ENCODE measurements at places on chromosomes 16 and 17. TPM values are rescaled to one million over a fixed set of nuclear protein-coding genes. Genes with fewer than 3 reads are reported as not detected.

DNA sequence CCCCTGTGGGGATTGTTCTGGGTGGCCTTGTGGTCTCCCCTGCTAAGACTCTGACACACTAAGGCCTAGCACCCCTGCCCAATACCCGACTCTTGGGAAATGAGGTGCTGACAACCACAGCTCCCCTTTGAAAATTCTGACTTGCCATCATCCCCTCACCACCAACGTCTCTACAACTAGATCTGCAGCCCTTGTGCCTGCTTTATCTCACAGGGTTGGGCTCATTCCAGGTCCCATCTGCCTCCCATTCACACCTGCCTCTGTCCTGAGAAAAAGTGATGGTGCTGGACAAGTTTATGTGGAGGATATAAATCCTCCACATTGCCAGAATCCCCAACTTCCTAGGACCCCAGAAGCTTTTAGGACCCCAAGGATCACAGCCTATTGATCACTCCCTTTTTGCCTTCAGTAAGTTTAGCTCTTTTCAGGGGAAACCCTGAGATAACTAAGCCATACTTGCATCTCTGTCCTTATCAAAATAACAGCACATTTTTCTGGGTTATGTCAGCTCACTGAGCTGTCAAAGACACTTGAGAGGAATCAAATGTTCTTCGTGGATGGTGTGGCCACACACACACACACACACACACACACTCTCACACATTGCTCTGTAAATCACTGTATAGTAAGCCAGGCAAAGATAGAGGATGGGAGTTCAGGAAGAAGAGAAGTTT, 136.8 kb upstream of the CES5A start:
- DNase-seq = no peak

- DNase-seq = no peak
These were observed 837 bp upstream of the PRDM7 start for GRCh38 chr16:90077757-90078578.

DNA sequence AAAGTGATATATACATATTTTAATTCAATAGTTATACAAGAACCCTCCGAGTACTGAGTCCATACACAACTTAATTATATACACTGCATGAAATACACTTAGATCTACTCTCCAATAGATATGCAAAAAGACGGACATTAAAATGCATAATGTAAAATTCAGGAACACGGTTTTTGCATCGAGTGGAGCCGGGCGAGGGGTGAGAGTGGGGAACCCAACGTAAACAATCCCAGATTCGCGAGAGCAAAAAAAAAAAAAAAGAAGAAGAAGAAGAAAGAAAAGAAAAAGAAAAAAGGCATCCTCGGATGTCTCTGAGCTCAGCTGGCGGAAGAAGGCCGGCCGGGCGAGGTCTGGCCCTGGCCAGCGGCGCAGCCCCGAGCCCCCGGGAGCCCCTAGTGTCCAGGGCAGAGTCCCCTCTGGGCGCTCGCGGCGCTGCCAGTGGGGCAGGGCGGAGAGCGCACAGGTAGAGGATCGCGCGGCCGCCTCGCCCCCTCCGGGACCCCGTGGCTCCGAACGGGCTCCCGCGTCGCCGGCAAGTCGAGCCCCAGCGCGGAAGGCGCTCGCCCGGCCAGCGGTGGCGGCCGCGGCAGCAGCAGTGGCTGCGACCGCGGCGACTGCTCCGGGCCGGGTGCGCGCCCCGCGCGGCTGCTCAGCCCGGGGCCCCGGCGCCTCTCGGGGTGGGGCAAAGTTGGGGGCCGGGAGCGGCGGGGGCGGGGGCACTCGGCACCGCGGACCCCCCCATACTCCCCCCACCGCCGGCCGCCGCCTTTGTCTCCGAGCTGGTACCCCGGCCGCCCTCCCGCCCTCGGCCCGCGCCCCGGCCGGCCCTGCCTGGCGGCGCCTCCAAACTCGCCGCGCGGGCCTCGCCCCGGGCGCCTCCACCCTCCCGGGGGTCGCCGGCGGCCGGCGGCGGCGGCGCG, 9.6 kb upstream of the ZFHX3 start:
- no peak for DNase-seq

- DNase-seq = no peak
These were observed 108.3 kb upstream of the ZNF750 start for GRCh38 chr17:82948081-82948511.

- DNase-seq = no peak
These were observed 486 bp downstream of the PIGS start for GRCh38 chr17:28570716-28571360.

GRCh38 chr17:1019451-1019850, 22.5 kb downstream of the TIMM22 start:
- DNase-seq = no peak

- DNase-seq = no peak
These were observed 62.3 kb downstream of the CYB5B start for GRCh38 chr16:69486724-69487123.

- no peak for DNase-seq
These were observed 59.1 kb downstream of the SSH2 start for GRCh38 chr17:29870836-29871465.

DNA sequence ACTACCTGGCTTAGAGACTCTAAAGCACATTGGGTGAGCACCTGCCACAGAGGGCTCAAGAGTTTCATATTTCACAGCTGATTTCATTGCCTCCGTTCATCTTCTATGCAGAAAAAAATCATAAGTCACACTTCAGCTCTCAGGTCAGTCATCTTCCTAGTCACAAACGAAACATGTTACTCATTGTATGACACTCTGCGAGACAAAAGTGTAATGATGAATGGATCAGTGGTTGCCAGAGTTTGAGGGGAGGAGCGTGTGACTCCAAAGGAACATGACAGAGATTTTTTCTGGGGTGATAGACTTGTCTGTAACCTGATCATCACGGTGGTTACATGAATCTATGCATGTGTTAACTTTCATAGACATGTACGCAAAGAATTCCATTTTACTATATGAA, 195.2 kb upstream of the CNTNAP4 start:
- DNase-seq = no peak

TBC1D3B gene
- 2.1 TPM for total RNA-seq

KRT9 gene
- not detected for total RNA-seq

DDX52 gene
- total RNA-seq = 13.1 TPM

BAIAP3 gene
- total RNA-seq = 1.3 TPM

Measured in esophagus muscularis mucosa (tissue), 4 donors.